ENCODE measurements at places on chromosomes 4 and X. TPM values are rescaled to one million over a fixed set of nuclear protein-coding genes. Genes with fewer than 3 reads are reported as not detected.

DNA sequence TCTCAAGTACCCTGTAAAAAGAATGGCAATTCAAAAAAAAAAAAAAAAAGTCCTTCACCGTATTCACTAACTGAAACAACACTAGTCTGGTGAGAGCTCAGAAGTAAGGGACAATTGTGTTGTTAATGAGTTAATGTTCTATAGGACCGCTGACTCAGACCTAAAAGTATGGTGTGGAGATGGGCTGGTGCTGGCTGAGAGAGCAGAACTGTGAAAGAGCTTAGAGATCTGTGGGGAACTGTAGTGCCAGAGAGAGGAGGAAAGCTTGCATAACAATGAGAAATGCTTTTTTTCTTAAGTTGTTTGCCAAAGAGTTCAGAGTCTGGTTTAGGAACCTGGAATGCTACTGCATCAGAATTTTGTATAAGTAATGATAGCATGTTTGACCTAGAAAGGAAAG, 65.1 kb downstream of the LHFPL1 start:
- no peak for DNase-seq

DNA sequence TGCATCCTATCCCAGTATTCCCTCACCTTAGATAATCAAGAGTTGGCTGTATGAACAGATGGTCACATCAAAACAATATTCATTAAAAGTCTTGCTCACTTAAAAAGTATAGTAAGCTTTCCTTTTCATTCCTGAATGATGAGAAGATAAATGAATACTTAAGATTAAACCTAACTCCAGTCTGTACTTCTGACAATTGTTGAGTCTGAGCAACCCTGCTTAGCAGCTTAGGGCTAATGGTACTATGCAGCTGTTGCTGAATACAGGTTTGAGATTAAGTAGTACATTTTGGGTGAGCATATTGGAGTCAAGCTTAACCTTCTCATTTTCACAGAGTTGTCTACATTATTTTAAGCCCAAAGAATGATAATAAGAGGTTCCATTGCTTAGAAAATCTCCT, 121.7 kb upstream of the ETNPPL start:
- no peak for DNase-seq

DNA sequence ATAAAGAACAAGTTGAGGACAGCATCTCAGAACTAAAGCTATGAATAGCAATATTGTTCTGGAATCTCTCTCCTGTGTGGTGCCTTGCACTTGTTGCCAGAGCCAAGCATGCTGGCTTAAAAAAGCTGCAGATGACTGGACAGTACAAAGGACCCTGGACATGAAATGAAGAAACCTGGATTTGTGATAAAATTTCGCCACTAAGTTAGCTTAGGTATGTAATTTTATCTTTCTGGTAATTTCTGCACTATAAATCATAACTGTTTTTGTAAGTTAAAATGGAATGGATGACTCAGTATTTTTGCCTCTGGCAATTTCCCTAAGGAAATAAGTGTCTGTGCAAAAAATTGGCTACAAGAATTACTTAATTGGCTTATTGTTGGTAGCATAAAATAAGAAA, 317.2 kb downstream of the CAMK2D start:
- no peak for DNase-seq

DNA sequence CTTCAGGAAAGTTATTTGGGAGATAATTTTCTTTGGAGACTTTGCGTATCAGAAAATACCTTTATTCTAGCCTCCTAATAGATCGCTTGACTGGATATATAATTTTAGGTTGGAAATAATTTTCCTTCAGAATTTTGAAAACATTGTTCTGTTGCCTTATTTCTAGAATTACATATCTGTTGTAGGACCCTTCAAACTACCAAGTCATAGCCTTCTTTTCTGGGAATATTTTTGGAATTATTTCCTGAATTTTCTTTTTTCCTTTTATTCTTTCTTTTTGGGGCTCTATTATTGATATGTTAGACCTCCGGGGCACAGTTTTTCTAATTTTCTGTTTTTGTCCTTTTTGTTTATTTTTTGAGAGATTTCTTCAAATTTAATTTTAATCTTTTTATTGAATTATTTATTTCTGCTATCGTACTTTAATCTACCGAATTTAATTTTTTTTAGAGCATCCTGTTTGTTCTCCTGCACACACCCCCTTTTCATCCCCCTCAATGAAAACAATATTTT, 100.5 kb downstream of the KDM6A start:
- DNase-seq = no peak

DNA sequence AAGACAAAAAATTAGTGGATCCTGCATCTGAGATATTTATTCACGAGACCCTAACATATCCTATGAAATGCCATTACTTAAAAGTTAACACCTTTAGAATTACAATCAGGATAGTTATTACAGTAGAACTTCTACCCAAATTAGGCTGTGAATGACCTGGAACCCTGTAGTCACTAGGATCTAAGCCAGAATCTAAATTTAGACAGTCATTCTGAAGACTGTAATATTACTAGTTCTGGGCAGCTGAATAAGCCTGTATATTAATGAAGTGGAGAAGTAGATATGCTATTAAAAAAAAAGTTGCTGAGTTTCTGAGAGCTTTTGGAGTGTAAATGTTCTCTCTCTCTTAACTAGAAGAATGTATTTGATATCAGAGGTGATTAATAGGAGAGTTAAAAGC, 67.0 kb downstream of the FAM13A start:
- DNase-seq = no peak

DNA sequence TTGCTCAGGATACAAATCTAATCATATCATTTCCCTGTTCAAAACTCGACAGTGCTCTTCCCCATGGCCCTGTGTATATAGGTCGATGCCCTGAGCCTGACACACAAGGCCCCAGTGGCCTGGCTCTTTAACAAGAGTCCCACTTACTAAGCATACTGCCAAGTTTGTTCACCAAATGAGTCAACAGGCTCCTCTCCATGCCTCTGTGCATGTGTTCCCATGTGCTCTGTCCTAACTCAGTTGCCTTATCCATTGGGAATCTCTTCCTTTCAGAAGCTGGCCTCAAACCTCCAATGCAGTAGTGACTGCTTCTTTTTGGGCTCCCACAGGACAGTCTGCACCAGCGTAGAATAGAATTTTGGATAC, 18.9 kb upstream of the CXCR3 start:
- no peak for DNase-seq

DNA sequence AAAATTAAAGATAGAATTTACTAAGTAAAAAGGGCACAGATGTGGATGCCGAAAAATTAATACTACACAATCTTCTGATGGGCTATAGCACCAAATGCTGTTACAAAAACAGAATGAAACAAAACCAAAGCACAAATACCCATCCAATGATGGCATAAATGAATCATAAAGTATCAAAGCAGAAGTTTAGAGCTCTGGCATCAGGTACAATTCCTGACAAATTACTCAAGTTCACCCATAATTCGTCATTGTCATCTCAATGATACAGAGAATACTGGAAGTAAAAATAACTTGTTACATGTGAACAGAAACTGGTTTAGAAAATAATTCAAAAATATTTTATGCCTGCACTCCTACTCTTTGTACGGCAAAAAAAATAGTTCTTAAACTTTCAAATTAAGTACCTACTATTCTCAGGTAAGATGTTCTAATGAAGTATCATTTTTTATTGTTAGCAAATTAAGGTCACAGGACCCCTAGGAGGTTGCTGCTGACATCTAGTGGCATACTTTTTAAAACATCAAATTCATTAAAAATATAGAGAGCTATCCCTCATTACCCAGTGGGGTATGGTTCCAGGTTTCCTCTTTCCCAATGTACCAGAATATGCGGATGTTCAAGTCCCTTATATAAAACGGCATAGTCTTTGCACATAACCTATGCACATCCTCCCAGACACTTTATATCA, 126.1 kb downstream of the INPP4B start:
- DNase-seq = no peak

DNA sequence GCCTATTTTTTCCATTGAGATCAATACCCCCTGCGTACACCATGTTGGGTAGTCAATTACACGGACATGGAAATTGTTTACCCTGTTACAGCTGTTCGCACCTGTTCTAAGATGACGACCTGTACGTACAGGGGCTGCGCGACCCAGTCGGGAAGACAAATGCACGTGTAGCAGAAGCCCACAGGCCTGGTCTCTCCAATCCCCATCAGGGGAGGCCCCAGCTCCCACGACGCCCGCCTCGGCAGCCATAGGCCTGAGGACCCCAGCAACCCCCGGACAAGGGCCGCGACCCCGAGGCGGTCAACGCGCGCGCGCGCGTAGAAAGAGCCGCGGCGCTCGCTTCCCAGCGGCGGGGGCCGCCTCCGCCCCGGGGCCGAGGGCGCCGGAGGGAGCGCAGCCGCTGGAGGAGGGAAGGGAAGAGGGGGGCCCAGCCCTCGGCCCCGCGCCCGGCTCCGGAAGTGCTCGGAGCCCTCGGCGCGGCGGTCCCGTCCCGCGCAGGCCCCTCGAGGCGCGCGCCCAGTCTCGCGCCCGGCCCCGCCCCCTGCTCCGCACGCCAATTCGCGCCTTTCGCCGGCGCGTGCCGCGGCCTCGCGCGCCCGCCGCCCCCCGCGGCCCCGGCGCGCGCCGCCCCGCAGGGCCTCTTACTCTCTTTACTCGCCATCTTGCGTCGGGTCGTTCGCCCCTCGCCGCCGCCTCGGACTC, 618 bp downstream of the RBBP7 start:
- peak; percentile 60 for DNase-seq

The CDKN2AIP gene
- total RNA-seq = 15.4 TPM

The HSPA4L gene
- total RNA-seq = 17.7 TPM

The ZNF630 gene
- total RNA-seq = 4.4 TPM

Measured in aorta (tissue), 5 donors.